ENCODE measurements at places on chromosomes 5 and 9.

DNA sequence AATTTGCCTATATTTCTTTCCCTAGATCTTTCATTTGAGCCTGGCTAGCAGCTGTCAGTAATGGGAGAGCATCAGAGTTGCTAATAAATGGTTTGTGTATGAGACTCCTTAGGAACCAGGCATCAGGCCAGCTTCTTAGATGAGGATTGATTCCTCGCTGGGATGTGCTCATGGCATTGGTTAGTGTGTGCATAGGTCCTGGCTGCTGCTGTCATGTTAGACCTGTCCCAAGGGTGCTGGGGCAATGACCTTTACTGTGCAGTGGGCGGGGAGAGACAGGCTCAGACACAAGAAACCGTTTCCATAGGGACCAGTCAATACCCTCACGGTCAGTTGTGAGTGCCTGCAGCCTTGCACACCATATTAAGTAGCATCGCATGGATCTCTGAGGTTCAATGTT, 112.3 kb upstream of the NR3C1 start:
- DNase-seq = no peak

- no peak for DNase-seq
Measured at GRCh38 chr5:126385524-126386502, 37.4 kb upstream of the GRAMD2B start.

GRCh38 chr9:129478461-129478860, 142.4 kb downstream of the C9orf50 start:
- no peak for DNase-seq

- no peak for DNase-seq
Measured at GRCh38 chr5:40627706-40628105, 52.0 kb upstream of the PTGER4 start.

- no peak for DNase-seq
Measured at GRCh38 chr9:13083963-13084528, 195.4 kb downstream of the MPDZ start.

DNA sequence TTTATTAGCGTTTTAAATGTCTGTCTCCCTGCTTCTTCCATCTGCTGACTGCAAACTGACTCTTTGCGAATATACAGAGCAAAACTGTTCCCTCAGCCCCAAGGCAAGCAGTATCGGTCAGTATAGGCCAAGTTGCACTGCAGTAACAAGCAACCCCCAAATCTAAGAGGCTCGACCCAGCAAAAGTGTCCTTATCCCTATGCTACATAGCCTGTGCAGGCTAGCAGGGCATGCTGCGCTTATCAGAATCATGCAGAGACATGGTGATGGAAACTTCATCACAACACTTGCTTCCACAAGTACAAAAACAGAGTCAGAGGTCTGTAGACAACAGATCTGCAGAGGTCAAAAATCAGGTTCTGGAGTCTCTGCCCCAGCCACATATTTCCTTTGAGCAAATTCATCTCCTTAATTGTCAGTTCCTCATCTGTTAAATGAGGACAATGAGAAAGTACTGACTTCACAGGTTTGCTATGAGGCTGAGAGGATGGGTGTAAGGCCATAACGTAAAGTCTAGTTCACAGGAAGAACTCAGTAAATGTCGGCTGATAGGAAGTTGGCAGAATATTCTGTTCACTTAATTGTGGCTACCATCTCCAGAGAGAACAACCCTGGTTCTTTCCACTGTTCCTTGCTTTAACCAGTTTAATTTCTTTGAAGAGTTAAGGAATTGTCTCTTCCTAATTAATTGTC, 9.6 kb upstream of the IL17B start:
- DNase-seq = no peak

DNA sequence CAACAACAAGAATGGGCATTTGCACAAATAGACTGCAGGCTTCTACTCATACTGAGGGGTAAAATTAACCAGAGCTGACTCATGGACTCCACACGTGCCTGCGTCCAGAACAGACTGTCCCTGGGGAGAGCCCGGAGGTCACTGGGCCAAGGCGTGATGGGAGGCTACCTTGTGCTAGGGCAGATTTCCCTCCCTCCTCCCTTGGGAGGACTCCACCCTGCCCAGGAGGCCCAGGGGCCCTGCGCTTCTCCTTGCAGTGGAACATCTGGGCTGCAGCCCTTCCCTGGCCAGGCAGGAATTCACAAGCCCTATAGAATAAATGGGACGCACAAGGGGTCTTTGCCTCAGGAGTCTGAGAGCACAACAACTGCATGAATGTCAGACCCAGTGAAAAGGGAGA, 35.6 kb downstream of the IRX2 start:
- DNase-seq = no peak

GRCh38 chr9:93319301-93319991, 132.0 kb upstream of the FAM120A start:
- no peak for DNase-seq

DNA sequence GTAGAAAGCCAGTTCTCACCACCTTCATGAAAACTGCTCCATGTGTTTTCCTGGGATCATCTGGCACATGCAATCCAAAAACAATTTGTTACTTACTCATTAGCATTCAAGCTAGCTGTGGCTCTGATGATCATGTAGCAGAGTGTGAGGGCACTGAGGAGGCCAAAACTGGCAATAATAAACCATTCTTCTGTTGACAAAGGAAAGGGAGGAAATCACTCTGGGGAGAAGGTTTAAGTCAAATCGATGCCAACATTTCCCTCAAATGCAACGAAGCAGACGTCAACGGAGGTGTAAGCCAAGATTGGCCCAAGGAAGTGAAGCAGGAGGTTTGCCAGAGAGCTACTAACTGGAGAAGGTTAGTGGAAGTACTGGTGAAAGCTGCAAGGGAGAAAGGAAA, 55.7 kb upstream of the TBC1D9B start:
- no peak for DNase-seq

- no peak for DNase-seq
Measured at GRCh38 chr5:129141696-129142095, 47.1 kb downstream of the ISOC1 start.

GRCh38 chr9:116467740-116468351, 219.3 kb upstream of the TRIM32 start:
- no peak for DNase-seq

DNA sequence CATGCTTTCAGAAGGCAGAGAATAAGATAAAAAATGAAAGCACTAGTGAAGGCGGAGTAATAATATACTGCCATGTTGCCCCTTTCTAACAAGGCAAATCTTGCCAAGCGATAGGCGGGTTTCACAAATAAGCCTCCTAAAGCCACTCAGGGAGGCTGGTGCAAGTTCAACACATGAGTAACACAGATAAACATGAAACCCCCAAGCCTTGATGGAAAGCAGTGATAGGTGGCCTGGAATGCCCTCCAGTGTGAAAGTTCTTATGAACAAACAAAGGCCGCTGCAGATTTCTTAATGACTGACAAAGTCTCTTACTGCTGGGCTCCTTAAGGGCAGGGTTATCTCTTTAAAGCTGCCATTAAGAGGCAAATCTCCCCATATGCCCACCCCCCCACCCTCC, 154.7 kb downstream of the ZDHHC21 start:
- no peak for DNase-seq

GRCh38 chr5:54307583-54307982, 2.8 kb downstream of the ARL15 start:
- DNase-seq = no peak

DNA sequence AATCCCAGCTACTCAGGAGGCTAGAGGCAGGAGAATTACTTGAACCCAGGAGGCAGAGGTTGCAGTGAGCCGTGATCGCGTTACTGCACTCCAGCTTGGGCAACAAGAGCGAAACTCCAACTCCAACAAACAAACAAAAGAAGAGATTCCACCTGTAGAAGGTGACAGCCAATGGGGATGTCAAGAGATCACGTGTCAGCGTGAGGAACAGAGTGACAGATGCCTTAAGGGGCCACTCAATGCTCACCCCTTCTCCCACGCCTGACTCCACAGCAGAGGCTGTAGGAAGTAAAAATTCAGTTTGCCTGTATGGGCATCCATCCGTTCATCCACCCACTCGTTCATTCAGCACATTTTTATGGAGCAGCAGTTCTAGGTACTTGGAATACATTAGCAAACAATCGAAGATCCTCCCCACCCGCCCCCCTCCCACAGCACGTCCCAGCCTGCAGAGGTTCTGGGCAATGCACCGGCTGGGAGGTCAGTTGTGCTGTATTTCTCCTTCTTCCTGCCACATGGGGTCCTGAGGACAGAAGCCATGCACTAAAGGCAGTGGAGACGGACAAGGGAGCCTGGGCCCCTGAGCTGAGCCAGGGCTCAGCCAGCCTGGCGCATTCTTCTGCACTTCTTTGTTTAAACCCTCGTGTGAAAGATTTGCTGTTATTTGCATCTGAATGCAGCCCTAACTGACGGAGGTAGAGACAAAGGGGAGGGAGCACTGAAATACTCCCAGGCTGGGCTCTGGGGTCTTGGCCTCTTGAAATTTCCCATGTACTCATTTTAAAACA, 11.3 kb upstream of the RNF130 start:
- no peak for DNase-seq

DNA sequence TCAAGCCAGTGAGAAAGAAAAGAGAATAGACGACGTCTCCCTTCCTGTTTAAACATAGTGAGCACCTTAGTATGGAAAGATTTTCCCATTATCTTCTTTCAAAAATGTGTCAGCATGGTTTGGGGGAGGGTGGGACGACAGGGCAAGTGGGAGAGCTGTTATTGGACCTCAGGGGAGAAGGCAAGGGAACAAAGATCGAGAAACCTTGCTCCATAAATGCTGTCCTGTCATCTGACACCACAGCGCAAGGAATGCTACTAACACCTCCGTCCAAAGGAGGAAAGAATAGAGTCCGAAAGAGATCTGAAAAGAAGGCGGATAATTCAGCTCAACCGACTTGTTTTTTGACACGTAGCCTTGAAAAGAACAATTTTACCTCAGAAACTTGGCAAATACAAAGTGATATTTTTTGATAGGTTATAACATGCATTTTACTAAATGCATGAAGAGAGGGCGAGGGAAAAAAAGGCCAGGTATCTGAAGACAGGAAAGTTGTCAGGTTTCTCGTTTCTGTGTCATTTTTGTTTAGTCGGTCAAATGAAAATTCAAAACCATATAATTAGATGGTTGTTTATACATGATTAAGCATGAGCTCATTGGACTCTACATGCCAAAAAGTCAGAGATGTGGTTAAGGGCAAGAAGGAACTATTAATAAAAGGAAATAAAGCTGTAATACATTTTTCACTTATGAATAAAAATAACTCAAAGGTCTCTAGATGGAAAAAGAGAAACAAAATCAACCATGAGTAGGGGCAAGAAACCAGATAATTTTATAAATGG, 155.7 kb downstream of the GLIS3 start:
- no peak for DNase-seq

DNA sequence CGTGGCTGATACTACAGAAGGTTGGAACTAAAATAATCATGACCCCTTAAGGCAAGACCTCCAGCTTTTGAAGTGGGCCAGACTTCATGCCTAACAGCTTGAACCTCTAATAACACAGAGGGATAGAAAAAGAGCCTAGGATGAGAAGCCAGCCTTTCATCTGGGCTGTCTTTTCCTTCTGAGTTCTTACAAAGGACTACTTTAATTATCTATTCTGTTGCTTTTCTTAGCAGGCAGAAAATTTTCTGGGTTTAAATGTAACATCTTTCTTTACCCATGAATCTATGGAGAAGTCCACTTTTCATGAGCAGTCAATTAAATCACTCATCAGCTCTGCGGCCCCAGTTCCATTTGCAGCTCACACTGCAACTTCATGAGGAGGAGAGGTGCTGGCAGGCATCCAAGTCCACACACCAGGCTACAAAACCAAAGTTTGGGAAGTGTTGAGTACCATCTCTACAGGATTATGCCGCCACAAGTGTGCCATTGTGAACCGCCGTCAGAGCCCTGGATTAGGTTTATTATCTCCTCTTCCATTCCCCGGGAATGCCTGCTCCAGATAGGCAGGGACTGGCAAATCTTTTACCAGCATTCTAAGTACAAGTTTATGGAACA, 192.0 kb downstream of the TLE4 start:
- no peak for DNase-seq

DNA sequence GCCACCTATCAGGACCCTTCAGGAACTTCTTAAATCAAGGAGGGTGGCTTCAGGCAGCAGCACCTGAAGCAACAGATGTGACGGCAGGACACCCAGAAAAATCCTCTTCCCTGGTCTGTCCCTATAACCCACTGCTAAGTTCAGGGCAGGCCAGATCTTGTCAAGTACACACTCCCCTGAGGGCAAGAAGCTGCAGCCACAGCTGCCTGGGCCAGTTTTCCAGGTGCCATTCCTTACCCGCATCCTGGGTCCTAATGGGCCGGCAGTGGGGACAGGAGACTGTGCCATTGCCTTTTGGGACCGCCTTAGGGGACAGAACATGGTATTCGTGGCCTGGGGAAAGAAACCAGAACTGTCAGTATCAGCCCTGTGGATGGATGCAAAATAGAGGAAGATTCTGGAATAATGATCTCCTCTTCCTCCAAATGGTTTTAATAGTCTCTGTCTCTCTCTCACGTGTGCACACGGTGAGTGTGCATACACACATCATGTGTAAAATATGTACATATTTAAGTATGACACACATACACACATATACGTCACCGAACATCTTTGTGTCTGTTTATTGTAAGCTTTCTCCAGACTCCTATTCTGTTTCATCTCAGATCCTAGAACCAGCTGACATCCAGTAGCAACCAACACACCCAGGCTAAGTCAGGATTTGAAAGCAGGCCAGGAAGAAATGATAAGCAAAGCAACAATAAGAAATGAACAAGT, 14.0 kb downstream of the ORM2 start:
- DNase-seq = no peak

GRCh38 chr9:130352081-130352480, 86.5 kb downstream of the HMCN2 start:
- DNase-seq = no peak

- no peak for DNase-seq
Measured at GRCh38 chr5:135246923-135247795, 151.9 kb downstream of the MACROH2A1 start.

- DNase-seq = no peak
Measured at GRCh38 chr5:53480416-53481158, at the start of gene FST. FST (plus strand) TSS chr5:53480629; CDS start chr5:53480792, 163 bp downstream.

DNA sequence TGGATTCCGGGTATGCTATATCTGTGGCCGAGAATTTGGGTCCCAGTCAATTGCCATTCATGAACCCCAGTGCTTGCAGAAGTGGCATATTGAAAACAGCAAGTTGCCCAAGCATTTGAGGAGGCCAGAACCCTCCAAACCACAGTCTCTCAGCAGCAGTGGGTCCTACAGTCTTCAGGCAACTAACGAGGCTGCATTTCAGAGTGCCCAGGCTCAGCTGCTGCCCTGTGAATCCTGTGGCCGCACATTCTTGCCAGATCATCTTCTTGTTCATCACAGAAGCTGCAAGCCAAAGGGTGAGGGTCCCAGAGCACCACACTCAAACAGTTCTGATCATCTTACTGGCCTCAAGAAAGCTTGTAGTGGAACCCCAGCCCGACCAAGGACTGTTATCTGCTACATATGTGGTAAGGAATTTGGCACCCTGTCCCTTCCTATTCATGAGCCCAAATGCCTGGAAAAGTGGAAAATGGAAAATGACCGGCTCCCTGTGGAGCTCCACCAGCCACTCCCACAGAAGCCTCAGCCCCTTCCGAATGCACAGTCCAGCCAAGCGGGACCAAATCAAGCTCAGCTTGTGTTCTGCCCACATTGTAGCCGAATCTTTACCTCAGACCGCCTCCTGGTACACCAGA, 23.0 kb downstream of the ZNF474 start:
- no peak for DNase-seq
